HTR-8/SVneo (cell line): ENCODE measurements at places on chromosomes 6 and 20.

DNA sequence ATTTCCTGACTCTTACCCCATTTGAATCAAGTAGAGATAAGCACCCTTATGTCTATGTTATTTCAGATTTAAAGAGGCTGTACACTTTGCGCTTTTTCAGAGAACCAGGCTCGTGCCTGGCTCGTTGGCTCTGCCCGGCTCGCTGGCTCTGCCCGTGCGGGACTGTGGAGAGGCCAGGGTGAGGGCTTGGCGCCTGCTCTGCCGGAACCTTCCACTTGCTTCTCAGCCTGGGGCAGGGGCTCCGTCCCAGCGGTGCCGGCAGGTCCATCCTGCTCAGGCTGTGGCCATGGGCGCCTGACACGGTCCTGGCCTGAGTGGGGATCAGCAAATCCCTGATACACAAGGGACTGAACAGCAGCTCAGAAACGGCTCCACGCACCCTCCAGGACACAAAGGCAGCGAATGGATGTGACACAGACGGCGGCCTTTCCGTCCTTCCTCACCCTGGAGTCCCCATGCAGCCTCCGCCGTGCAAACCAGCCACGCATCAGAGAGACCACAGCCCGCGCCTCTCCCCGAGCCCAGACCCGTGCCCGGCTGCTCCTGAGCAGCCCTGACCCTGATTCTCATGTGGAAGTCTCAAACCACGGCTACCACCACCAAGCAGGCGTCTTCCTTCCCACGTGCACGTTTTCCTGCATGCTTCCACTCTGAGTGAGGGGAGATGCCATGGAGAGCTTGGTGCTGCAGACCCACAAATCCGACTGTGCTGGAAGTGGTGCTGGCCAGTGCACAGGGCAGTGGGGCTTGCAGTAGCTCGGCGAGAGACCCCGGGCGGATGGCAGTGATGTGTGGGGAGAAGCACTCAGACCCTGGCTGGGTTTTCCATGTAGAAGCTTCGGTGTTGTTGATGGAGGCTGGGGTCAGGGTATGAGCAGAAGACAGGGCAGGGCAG lies 233.9 kb downstream of the ERMARD start:
- DNase-seq, result no peak

GRCh38 chr20:34710861-34711574 lies 6.9 kb downstream of the TP53INP2 start:
- no peak for DNase-seq

DNA sequence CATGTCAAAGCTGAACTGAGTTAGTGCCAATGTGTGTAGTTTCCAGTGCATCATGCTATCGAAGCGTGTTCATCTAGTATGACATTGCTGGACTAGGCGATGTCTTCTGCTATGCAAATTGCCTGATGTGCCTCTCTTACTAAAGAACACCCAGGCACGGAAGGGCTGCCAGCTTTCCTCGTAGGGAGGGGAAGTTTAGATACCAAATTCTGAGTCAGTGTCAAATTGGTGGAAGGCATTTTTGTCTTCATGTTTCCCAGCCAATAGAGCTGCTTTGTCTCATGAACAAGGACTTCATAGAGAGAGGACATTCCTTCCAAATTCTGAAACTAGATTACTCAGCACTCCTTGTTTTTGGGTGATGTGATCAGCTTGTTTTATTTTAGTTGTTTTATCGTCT lies 320.1 kb downstream of the BTBD3 start:
- DNase-seq, result no peak

GRCh38 chr6:127146932-127147331 lies 28.5 kb downstream of the RSPO3 start:
- no peak for DNase-seq

DNA sequence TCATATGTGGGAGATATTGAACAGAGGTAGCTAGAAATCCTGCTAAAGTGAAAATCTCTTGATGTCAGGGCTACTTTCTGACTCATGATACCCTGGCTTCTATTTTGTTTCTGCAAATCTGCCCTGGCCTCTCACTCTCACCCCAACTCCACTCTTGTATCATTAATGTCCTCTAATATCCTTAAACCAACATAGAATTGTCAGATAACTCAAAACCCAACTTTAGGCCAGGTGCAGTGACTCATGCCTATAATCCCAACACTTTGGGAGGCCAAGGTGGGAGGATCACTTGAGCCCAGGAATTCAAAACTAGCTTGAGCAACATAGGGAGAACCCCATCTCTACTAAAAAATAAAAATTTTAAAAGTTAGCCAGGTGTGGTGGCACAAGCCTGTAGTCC lies 33.8 kb upstream of the OSTM1 start:
- no peak for DNase-seq

DNA sequence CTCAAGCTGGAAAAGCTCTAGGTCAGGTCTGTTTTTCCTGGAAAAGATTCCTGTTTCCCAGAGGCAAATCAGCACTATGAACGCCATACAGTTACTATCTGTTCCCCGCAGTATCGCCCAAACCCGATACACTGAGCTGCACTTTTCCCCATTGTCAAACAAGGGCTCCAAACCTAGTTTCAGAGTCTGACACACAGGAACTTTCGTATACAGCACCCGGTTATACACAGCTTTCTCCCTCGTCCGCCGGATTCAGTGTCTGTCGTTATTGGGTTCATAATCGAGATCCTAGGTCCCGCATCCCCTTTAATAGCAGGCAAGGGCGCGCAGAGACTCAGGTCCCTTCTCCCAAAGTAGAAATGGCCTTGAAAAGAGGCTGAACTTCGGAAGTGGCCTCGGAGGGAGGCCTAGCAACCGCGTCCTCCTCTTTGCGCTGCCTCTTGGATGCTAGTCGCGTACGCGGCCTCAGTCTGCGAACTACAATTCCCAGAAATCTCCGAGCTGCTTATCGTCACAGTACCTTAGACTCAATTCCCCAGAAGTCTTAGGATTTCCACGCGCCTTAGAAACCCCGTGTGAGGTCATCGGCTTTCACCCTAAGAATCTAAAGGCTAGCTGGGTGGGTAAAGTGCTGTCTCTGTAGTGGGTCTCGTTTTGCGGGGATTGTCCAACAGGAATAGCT lies 34.2 kb downstream of the ZNF391 start:
- DNase-seq, result no peak

DNA sequence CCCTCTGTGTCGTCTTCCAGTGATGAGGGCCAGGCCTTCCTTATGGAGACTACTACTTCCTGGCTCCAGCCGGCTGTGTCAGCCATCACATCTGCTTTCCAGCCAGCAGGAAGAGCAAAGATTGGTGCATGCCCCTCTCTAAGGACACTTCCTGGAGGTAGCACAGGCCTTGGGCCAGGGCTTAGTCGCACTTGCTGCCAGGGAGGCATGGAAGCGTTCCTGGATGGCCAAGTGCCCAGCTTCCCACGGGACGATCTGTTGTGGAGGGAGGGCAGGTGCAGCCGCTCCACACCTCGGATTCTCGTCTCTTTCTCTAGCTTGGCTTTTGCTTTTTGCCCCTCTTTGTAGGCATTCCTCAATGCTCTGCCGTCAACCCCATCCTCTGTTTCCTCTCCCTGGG lies 11.9 kb downstream of the ERMARD start:
- DNase-seq, result no peak

GRCh38 chr6:56101141-56101553 lies 146.2 kb downstream of the COL21A1 start:
- peak; percentile 51 for DNase-seq

GRCh38 chr20:50256577-50256976 lies 65.9 kb downstream of the CEBPB start:
- DNase-seq, result no peak

DNA sequence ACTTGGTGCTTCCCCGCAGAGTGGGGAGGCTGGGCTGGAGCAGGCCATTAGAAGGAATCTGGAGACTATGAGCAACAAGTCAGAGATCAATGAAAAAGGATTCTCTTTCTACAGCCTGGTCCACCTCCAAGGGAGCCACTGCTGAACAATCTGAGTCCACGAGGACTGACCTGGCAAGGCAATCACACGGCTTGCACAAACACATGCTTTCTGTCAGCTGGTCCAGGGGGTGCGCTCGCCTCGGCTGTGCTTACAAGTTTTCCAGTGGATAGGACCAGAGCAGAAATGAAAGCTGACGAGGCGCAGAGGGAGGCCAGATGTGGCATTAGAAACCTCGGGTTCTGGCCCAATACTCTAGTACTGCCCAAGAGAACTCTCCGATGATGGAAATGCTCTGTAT lies 18.1 kb downstream of the KCNK5 start:
- DNase-seq, result no peak

- no peak for DNase-seq
These were observed 174.1 kb downstream of the FARS2 start for GRCh38 chr6:5435449-5435848.

GRCh38 chr6:63573076-63573898 lies 1.0 kb downstream of the LOC128125822 start:
- peak; percentile 45 for DNase-seq

DNA sequence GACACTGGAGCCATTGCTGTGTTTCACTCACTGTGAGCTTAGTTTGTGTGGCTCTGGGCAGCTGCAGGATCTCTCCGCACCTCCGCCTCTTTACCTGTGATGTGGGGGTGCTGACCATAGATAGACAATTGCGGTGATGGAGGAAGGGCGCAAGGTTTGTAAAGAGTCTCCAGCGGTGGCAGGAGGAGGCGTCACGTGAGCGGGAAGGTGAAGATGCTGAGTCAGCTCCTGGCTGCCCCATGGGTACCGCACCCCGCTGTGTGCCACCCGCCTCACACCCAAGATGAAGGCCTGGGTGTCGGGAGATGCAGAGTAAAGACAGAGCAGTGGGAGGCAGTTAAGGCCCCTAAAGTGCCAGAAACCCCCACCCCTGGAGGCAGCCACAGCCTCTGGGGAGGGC lies 9.0 kb upstream of the KCNQ2 start:
- DNase-seq, result no peak

GRCh38 chr20:3911956-3912355 lies 22.8 kb downstream of the PANK2 start:
- DNase-seq, result no peak

DNA sequence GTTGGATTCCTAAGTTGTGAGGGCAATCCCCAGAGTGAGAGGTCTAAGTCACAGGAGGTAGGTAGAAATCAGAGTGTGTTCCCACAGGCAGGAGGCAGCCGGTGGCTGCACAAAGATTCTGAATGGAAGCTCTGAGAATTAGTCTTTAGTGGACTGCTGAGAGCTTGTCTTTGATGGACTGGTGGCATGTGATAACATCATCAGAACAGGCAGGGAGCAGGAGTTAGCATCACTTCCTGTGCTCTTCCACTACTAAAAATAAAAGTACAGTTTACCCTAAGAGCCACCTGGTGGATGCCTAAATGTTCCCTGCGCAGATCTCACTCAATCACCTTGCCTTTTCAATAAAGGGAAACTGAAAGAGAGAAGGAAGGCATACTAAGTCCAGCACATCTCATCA lies 294.6 kb upstream of the POU3F2 start:
- DNase-seq, result no peak

DNA sequence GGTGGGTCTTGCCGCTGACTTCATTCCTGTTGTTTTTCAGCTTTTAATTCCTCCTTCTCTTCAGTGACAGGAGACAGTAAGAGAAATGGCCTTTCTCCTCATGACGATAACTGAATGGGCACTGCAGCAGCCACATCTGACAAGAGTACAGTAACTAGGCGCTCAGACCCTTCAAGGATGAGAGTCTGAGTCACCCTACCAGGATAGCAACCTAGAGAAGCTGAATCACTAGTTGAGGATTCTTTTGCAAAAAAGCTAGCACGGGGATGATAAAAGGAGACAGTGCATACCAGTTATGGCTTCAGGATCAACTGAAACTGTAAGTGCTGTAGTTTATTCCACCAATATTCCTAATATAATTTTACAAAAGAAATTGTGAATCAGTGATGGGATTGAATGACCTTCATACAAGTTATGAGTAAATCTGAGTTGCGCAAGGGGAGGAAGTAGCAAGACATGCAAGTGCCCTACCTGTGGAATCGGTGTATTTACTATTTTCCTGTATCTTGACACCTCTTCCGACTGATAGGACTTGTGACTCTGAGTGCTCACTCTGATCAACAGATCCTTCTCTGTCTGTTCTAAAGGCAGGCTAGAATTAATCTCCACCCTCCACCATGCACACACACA lies 161.8 kb upstream of the GRIK2 start:
- no peak for DNase-seq

GRCh38 chr6:35049900-35050756 lies 91.0 kb downstream of the TCP11 start:
- no peak for DNase-seq

- no peak for DNase-seq
These were observed 18.9 kb downstream of the NCOA7 start for GRCh38 chr6:125809570-125810170.

- DNase-seq, result no peak
These were observed 106.4 kb upstream of the KCNG1 start for GRCh38 chr20:51129147-51129776.
